IPS-NIHi11 (cell line): ENCODE measurements at places on chromosomes 4 and X.
A peak's percentile ranks its signal among the peaks of the same experiment; 100 is the strongest.

GRCh38 chr4:53671757-53672156 is 80.5 kb upstream of the LNX1 start:
- DNase-seq = no peak

GRCh38 chr4:152368001-152368400 is 167.9 kb downstream of the FBXW7 start:
- no peak for DNase-seq

GRCh38 chrX:38987198-38987651 is 186.0 kb downstream of the MID1IP1 start:
- DNase-seq = no peak

- peak; percentile 44 for DNase-seq
Measured at GRCh38 chr4:38664706-38665401, 855 bp downstream of the KLF3 start.

- no peak for DNase-seq
Measured at GRCh38 chr4:96739101-96739500, 899.2 kb downstream of the PDHA2 start.

- no peak for DNase-seq
Measured at GRCh38 chr4:132865458-132865857, 283.6 kb upstream of the PCDH10 start.

DNA sequence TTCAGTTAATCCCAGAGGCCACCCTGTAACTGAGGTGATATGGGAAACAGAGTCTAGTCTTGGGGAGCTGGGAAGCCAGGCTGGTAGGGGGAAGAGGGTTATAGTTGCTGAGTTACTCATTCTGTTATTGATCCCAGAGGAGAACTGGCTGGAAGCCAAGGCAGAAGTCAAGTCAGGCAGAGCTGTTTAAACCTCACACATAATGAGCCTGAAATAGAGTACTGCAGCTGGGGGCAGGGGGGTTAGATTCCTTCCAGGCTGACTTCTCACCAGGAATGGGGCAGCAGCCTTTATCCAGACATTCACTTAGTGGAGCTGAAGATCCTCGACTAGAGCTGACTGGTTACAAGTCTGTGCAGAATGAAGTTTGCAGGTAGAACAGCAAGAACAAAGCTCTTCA is 144.9 kb downstream of the C4orf33 start:
- DNase-seq = no peak

DNA sequence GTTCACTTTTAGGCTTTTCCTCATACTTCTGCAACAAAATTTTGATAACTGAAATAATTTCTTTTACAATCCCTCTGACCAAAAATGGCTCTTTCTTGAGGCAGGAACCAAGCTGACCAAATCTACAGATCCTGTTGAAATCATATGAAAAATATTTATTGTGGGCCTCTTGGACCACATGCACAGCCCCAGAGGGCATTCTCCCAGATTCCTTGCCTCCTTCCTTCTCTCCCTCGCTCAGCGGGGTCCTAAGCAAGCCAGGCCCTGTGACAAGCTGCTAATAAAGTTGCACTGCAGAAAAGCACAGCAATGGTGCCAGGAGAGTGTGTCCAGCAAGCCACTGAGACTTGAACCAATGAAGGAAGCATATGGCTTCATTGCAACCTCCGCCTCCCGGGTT is 40.7 kb downstream of the PRDM5 start:
- DNase-seq = no peak

GRCh38 chr4:47106561-47106960 is 75.2 kb downstream of the GABRB1 start:
- no peak for DNase-seq

DNA sequence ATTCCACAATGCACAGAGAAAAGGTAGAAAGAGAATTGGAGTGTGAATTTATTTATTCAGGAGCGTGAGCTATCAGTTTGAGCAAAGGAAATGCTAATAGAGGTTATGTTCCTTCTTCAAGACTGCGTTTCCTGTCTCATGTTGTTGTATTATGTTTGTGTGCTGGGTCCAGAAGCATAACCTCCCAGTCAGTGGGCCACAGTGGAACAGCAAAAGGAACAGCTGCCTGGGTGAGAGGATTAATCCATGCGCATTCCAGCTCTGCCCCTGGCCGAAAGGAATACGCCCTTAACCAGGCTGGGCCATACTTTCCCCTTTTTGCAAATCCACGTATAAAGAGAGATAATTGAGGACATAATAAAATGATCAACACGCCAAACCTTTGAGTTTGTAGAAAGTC is 32.4 kb upstream of the ARX start:
- DNase-seq = no peak

- no peak for DNase-seq
Measured at GRCh38 chr4:138190452-138190858, 51.7 kb downstream of the SLC7A11 start.

DNA sequence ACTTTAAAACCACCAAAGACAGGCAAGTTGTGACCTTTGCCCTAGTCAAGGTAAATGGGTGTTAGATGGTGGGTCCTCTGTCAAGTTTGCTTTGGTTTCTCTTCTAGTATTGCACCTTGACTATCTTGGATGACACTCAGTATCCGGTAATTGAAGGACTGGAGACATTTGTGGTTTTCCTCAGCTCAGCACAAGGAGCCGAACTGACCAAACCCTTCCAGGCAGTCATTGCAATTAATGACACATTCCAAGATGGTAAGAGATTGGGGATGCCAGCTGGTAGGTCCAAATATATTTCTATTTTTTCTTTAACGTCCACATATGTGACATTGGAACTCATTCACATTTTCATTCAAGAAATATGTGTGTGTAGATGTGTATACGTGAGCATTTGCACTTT is 69.3 kb upstream of the ANXA3 start:
- DNase-seq = no peak

GRCh38 chrX:103877571-103877970 is 45.5 kb upstream of the RAB9B start:
- no peak for DNase-seq
